ENCODE measurements at places on chromosomes 6 and 20. TPM values are rescaled to one million over a fixed set of nuclear protein-coding genes. Genes with fewer than 3 reads are reported as not detected.

The FARS2 gene
- 25.3 TPM for total RNA-seq

The ULBP1 gene
- under 0.01 TPM for total RNA-seq

The CCR6 gene
- total RNA-seq = not detected

The GABBR1 gene
- 10.2 TPM for total RNA-seq

The OPRL1 gene
- 1.6 TPM for total RNA-seq

The APMAP gene
- total RNA-seq = 125 TPM

The TRAPPC3L gene
- 0.14 TPM for total RNA-seq

The SLC13A3 gene
- 2.7 TPM for total RNA-seq

The COL20A1 gene
- total RNA-seq = not detected

The RUNX2 gene
- total RNA-seq = 1.8 TPM

The SLC22A16 gene
- total RNA-seq = not detected

The SRMS gene
- total RNA-seq = not detected

The SCRT2 gene
- not detected for total RNA-seq

The CFAP61 gene
- under 0.01 TPM for total RNA-seq

The LINC00237 gene
- not detected for total RNA-seq

The C20orf96 gene
- 2.4 TPM for total RNA-seq

The RIMS1 gene
- total RNA-seq = 0.28 TPM

The ZC2HC1B gene
- not detected for total RNA-seq

The GPR6 gene
- not detected for total RNA-seq

The GNL1 gene
- total RNA-seq = 53.8 TPM

The RAB44 gene
- under 0.01 TPM for total RNA-seq

The THBS2 gene
- 1,330 TPM for total RNA-seq

The KIF6 gene
- total RNA-seq = under 0.01 TPM

The WFDC10B gene
- total RNA-seq = 0.14 TPM

The ADGB gene
- total RNA-seq = not detected

The EFCAB8 gene
- 0.28 TPM for total RNA-seq

The REM1 gene
- not detected for total RNA-seq

The EPPIN gene
- total RNA-seq = not detected

The SLC32A1 gene
- not detected for total RNA-seq

The PRL gene
- total RNA-seq = not detected

The KCNK15 gene
- total RNA-seq = 0.28 TPM

The PDE7B gene
- 58.1 TPM for total RNA-seq

The STX11 gene
- total RNA-seq = 0.55 TPM

The ZNF831 gene
- not detected for total RNA-seq

The DYNLT2 gene
- total RNA-seq = 0.65 TPM

The DIDO1 gene
- total RNA-seq = 25.6 TPM

The SLC22A23 gene
- 9.2 TPM for total RNA-seq

The APOM gene
- total RNA-seq = 2.8 TPM

The SLC26A8 gene
- 0.14 TPM for total RNA-seq

The ANKRD60 gene
- total RNA-seq = not detected

The RNF39 gene
- total RNA-seq = not detected

The COQ3 gene
- 3.0 TPM for total RNA-seq

The GHRH gene
- not detected for total RNA-seq

The GTSF1L gene
- not detected for total RNA-seq

The CALHM6 gene
- total RNA-seq = 2.3 TPM

The TRIM31 gene
- not detected for total RNA-seq

The BPIFB2 gene
- not detected for total RNA-seq

The C20orf141 gene
- 0.37 TPM for total RNA-seq

The DST gene
- total RNA-seq = 329 TPM

The ASIP gene
- total RNA-seq = not detected

The PRND gene
- 0.14 TPM for total RNA-seq

The CST2 gene
- 0.71 TPM for total RNA-seq

The TGM3 gene
- not detected for total RNA-seq

The TMEM74B gene
- not detected for total RNA-seq

The EDN3 gene
- not detected for total RNA-seq

The CLDN20 gene
- not detected for total RNA-seq

The HLA-DOA gene
- under 0.01 TPM for total RNA-seq

The CST7 gene
- total RNA-seq = not detected

The NKX2-2 gene
- total RNA-seq = not detected
